Glomerular endothelial cell (primary cell): ENCODE measurements at places on chromosomes 2 and 18. TPM values are rescaled to one million over a fixed set of nuclear protein-coding genes. Genes with fewer than 3 reads are reported as not detected.

GRCh38 chr2:181253438-181253837 is 203.7 kb upstream of the ITGA4 start:
- DNase-seq, result no peak

GRCh38 chr2:209070262-209070661 is 353.6 kb upstream of the MAP2 start:
- no peak for DNase-seq

The HOXD10 gene
- total RNA-seq, result 1.3 and 2.0 TPM in 2 replicates

DNA sequence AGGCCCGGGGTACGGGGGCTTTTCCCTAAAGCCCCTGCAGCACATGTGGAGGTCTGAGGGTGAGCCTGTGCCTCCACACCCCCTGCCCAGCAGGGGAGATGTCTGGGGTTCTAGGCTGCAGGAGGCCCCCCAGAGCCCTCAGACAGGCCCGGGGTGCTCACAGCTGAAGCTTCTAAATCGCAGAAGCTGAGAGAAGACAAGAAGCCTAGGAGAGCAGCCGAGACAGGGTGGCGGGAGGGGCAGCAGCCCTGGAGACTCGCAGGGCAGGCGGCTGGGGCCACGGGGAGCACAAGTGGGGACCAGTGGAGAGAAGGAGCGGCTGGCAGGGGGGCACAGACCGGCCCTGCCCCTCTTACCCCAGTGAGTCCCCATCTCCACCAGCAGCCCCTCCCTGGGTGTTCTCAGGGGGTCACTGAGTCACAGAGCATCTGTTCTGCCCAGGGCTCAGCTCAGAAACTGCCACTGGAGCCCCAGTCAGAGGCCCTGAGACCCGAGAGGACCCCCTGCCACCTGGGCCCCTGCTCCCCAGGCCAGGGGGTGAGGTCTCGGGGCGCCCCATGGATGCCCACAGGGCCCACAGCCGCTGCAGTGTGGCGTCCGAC is 26.1 kb downstream of the GPC1 start:
- DNase-seq, result no peak

The NAT8 gene
- total RNA-seq, result not detected in 2 replicates

DNA sequence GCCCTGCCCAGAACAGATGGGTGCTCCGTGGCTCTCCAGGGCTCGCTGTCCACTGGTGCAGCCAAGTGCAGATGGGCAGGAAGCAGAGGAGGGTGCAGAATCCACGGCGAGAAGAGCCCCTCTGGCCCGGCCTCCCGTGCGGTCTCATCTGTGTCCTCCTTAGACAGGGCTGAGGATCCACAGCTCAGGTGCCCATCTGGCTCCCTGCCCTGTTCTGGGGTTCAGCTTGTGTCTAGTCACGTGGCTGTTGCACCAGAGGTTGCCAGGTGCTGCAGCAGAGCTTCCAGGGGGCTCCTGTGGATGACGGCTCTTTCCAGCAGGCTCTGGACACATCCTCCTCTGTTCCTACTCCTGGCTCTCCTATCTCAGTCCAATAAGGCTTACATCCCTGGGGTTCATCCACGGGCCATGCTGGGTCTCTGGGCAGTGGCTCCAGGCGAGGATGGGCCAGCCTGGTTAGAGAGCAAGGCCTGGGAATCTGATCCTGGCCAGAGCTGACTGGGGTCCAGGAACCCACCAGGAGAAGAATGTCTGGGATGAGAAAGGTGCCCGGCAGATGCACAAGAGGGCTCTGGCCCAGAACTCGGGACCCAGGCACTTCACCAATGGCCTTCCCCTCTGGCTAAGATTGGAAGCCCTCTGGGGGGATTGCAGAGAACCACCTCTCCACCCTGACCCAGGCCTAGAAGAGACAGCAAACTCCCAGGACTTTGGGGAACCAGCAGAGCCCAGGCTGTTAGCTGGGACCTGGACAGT is 116.3 kb upstream of the ID2 start:
- no peak for DNase-seq

- DNase-seq, result no peak
These were observed 906.1 kb downstream of the SLC4A3 start for GRCh38 chr2:220533485-220533884.

DNA sequence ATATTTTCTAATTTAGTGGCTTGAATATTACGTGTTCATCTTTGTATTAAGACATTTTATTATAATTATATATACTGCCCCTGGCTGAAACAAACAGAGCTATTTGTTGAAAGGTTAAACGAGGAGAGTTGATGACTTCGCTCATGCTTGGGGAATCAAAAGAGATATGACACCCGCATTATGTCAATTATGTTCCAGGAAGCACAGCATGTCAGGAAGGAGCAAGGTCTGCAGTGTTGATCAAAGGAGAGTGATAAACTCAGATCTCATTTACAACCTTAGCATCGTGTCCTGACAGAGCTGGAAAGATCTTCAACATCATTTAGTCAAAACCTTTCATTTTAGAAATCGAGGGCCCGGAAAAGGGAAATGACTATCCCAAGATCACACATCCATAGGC is 510.1 kb downstream of the TDRD15 start:
- DNase-seq, result no peak
